ENCODE measurements at places on chromosomes 7 and 10.

GRCh38 chr10:69092959-69093850 is 5.3 kb downstream of the SRGN start:
- peak; percentile 82 for DNase-seq

- DNase-seq = no peak
These were observed 1281.2 kb upstream of the SORCS1 start for GRCh38 chr10:108445746-108446145.

- peak; percentile 96 for DNase-seq
These were observed at the start of gene LRGUK for GRCh38 chr7:134126966-134127848. Gene LRGUK, plus strand, starts transcription at chr7:134127340. Its CDS starts 28 bp downstream, at chr7:134127368.

GRCh38 chr7:151402029-151402835 is 7.6 kb downstream of the WDR86 start:
- DNase-seq = no peak

DNA sequence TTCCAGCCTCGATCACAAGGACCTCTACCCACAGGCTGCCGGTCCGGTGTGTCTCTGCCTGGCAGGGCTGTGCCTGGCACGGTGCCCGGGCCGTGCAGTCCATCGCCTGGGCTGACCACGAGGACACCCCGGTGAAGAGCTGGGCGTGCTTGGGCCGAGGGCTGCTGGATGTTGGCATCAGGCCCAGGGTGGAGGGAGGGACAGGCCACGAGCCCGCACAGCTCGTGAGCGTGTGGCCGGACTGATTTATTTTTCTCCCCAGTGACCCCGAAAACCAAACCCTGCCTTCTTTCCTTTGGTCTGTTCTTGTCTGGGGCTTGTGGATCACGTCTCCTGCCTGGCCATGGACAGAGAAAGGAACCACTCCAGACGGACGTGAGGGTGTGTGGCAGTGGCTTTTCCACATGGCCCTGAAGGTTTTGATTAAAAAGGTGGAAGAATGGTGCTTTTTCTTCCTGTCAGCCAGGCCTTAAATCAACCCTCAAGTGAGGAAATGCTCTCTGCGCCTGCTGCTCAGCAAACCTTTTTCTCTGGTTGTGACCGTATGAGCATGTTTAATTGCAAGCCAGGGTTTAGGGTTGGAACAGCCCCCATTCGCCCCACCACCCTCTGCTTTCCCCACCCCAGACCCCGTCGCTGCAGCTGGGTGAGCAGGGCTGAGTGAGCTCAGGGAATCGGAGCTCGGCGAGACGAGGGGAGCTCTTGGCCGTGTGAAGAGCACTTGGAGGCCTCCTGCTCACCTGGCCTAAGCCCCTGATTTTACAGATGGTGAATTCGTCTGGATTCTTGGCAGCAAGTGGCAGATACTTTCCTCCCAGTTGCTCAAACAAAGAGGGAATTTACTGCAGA is 130.1 kb downstream of the RGS10 start:
- peak; percentile 52 for DNase-seq

DNA sequence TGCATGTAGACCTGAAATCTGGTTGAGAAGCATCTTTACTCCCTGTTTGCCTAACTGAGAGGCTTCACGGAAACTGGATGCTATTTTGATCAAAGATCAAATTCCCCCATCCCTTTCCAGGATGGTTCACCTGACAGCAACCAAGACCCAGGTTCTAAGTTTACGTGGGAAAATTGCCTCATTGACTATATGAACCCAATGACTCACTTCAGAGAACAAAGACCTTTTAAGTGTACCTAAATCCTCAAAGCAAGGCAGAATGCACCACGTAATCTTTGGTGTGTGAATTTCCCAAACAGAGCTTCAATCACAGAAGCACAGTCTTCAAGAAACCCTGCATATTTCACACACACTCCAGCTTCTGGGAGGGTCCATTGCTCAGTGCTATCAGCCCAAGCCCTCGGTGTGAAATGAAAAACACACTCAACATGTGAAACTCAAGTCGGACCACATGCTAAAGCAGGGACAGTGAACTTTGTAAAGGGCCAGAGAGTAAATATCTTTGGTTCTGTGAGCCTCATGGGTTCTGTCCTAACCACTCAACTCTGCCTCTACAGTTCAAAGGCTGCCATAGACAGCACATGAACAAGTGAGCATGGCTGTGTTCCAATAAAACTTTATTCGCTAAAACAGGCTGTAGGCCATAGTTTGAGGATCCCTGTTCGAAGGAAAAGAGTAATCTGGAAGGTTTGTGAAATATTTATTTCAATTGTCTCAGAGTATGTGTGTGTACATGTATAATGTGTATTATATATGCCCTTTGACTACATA is 275.6 kb upstream of the FOXK1 start:
- no peak for DNase-seq

- no peak for DNase-seq
These were observed 22.6 kb upstream of the ICA1 start for GRCh38 chr7:8284606-8285005.

DNA sequence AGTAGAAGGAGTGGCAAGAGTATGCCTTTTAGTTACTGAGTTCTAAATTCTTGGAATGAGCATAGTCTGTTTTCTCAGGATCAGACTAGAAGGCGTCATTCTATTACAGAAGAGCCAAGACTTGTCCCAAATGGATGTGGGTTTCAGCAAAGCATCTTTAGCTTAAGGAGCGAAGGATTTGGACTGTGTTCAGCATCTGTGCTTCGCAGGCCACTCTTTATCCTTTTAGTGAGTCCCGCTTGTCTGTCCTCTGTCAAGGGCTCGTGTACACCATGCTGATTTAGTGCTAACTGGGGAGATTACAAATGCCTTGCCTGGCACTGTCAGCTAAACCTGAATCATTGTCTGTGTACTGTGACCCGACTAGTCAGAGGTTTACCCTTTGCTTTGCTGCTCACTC is 465.7 kb downstream of the AUTS2 start:
- DNase-seq = no peak

- DNase-seq = no peak
These were observed 906.7 kb upstream of the CELF2 start for GRCh38 chr10:10110844-10111490.

DNA sequence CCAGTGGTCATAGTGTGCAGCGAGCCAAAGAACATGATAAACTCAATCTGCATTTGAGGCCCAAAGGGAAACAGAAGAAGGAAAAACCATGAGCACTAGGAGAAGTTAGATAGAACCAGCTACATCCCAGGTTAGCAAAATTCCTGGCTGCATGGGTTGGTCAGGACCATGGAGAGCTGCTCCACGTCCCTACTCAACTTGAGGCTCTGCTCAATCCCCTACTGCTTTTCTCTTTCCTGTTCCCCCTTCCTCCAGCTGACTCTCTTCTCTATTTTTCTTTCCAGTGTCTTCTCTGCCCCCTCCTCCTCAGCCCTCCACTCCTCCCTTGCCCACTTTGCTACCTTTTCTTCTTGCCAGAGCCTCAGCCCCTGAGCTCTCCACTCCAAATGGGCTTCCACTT is 21.9 kb upstream of the VSIR start:
- peak; percentile 68 for DNase-seq

- DNase-seq = no peak
These were observed 120.2 kb downstream of the TEX36 start for GRCh38 chr10:125562737-125563136.

DNA sequence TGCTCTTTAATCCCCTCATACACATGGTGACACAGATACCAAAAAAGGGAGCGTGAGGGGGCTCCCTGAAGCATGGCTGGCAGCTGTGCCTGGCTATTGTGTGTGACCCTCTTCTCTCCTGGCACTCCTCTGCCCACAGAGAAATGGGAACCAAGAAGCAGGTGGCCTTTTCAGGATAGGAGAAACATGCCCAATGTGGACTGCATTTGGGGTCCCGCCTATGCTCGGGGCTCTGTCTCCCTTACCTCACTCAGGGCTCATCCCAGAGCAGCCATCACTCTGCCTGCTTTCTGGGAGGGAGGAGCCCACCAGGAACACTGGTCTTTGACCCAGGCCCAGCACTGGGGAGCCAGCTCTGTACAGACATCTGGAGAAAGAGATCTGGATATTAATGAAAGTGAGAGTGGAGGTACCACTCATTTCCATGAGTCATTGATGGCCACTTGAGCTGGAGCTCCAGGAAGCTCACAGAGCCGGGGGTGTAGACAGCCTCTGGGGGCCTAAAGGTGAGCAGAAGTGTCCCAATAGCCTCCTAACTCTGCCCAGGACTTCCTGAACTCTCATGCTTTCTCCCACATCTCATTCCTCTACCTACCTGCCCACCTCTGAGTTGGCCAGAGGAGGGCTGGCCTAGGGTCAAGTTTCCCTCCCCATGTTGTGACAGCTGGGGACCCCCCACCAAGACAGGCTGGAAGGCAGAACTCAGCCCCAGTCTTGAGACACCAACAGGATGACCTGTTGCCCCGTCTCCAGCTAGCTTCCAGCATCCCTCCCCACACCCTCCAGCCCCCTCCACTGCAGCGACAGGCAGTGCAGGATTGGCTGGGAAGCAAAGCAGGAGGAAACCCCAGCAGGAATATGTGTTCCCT is 42.6 kb downstream of the DRGX start:
- no peak for DNase-seq

DNA sequence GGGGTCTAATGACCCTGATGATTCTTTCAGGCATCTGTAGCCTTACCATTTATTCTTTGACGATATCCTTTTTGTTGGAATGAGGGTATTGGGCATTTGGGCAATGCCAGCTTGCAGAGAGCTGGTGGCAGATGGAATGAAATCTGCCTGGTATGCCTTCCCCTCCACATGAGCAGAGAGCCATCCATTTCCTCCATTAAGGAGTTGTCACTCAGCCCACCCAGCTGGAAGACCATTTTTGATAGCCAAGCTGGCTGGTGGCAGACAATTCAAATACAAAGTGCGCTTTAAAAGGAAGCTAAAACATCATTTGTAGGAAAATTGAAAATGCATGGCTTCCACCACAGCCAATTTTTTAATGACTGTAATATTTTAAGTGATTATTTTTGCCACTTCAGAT is 240.1 kb upstream of the SLC26A5 start:
- no peak for DNase-seq

GRCh38 chr7:41889040-41889439 is 186.2 kb upstream of the INHBA start:
- DNase-seq = no peak

- no peak for DNase-seq
These were observed 166.7 kb upstream of the PRKCQ start for GRCh38 chr10:6746782-6747181.
